ENCODE measurements at places on chromosomes 2 and 18.

DNA sequence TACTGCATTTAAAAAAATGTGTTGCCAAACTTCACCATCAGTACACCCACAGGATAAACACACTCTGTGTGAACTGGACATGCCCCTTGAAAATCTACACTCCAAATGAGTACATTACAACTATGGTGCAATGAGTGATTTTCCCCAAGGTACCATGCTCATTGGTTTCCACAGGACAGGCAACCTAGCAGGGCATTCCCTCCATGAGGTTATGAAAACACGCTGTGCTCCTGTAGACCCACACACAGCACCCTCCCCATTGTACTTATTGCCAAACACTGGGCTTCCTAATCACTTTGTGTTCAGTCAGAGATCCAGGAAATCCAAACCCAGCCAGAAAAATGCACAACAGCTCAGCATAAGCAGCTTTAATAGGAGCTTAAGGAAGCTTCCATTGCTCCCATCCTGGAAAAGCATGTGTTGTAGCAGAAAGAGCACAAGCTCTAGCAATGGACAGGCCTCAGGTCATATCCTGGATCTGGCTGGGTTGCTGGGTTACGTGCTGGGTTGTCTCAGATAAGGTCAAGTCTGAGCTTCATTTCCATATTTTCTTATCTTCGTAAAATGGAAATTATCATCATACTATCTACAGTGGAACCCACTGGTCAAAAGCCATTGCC lies 20.8 kb upstream of the ATIC start:
- DNase-seq, result peak; percentile 95

- no peak for DNase-seq
Measured at GRCh38 chr2:10884574-10884975, 27.2 kb upstream of the KCNF1 start.

DNA sequence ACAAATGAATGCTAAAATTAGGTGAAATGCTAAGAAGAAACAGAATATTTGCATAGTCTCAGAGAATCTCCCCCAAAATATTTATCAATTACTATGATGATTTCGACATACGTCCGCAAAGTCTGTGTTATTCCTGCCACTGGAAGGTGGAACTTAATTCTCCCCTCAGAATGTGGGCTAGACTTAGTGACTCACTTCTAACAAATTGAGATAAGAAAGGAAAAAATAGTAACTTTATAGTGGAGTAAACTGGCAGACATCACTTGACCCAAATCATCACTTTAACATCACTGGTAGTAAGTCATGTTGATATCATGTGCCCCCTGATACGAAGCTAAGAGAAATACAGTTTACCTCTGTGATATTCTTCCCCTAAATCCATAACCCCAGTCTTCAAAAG lies 23.5 kb downstream of the HADHB start:
- DNase-seq, result no peak

GRCh38 chr2:43609290-43609918 lies 13.6 kb upstream of the THADA start:
- DNase-seq, result no peak

DNA sequence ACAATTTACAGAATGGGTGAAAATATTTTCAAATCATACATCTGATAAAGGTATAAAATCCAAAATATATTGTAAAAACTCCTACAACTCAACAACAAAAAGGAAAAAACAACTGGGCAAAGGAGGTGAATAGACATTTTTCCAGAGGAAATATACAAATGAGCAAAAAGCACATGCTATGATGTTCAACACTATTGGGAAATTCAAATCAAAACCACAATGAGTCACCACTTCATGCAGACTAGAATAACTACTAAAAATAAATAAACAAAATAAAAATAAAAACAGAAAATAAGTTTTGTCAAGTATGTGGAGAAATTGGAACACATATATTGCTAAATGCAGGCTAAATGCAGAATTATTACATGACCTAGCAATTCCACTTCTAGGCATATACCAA lies 120.9 kb downstream of the FSIP2 start:
- peak; percentile 10 for DNase-seq

DNA sequence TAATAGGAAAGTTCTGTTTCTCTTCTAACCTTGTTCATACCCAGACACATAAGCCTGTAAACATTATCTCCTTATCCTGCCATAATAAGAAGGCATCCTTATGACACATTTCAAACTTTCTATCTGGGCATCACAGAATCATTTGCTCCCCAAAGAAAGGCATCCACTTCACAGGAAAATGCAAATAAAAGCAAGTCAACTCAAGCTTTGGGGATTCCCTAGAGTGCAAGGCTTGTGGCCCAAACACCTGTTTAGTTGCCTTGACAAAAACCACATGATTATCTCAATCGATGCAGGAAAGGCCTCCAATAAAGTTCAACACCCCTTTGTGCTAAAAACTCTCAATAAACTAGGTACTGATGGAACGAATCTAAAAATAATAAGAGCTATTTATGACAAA lies 195.7 kb upstream of the GALNT5 start:
- no peak for DNase-seq

DNA sequence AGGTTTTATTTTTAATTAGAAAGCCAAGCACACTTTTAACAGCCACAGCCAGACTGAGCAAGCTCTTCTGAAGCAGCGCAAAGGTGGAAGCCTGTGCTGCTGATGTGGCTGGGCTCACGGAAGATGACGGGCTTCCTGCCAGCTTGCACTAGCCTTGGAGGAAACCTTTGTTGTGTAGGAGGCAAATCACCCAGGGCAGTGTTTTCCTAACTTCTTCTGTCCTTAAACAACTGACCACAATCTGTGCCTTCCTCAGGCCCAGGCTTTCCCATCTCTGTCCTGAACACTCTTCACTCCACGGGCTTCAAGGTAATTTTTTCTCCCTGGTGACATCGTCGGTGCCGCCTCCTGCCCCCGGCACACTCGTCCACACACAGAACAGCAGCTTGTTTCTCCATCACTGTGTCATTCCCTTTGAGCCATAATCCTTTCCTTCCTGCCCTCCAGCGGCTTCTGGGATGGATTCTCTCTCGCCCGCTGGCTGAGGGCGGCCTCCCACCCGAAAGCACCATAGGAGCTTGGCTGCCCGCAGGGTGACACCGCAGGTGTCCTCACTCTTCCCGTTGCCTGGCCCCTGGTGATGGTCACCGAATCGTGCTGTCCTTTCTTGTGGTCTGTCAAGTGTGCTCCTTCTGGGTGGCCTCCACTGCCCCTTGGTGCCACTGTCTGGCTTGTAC lies 31.1 kb upstream of the INHBB start:
- no peak for DNase-seq

- DNase-seq, result no peak
Measured at GRCh38 chr2:227891673-227892072, 20.2 kb downstream of the DAW1 start.

DNA sequence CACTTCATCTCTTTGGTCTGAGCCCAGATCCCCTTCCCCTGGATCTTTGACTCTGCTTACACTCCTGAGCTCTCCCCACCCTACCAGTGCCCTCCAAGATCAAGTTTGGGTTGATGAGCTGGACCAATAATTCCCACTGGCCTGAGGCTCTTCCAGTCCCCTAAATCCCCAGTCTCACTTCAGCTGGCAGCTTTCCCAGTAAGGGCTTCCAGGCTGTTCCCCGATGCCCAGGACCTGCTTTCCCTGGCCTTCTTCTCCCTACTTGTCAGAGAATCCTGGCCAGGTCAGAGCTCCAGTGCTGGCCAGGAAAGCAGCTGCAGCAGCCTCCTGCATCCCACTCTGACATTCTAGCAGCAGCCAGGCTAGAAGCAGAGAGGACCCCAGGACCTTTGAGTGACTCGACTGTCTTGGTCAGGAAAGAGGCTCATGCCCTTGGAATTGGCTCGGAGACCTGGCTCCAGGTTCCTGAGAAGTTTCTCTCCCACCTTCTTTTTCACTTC lies 3.5 kb downstream of the WNT6 start:
- no peak for DNase-seq

DNA sequence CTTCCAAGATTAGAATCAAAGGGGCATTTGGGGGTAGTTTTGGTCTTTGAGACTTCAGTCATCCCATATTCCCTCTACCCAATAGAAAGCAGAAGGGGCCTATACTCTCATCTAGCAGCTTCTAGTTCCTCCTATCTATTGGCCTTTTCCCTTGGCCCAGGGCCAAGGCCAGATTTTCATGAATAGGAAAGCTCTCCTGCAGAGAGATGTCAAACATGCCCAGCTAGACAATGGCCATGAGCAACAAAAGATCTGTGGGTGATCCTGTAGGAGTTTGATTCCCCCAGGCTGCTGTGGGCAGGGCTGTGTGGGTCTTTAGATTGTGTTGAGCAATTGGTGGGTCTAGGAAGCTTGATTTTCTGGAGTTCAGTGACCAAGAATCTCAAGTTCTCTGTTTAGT lies 2.9 kb upstream of the ADCYAP1 start:
- DNase-seq, result no peak

DNA sequence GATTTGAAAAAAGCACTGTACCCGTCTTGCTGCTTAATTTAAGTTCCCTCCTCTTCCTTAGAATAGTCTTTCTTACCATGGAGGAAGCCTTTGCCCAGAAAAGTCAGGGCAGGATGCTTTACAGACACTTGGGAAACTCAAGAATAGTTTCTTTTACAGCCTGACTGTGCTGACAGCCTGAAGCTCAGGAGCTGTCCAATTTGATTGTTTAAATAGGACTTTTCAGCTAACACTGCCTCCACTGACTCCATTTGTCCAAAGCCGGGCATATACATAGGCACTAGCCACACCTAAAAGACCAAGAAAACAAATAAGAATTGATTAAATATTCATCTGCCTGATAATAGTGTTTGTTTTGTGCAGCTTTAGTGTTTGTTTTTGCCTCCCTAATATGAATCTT lies 110.9 kb upstream of the L3MBTL4 start:
- DNase-seq, result no peak

All from skeletal muscle cell (primary cell).